T-cell (primary cell): ENCODE measurements at places on chromosomes 12 and 14.

GRCh38 chr12:93749515-93749914 lies 72.3 kb downstream of the CRADD start:
- no peak for DNase-seq

DNA sequence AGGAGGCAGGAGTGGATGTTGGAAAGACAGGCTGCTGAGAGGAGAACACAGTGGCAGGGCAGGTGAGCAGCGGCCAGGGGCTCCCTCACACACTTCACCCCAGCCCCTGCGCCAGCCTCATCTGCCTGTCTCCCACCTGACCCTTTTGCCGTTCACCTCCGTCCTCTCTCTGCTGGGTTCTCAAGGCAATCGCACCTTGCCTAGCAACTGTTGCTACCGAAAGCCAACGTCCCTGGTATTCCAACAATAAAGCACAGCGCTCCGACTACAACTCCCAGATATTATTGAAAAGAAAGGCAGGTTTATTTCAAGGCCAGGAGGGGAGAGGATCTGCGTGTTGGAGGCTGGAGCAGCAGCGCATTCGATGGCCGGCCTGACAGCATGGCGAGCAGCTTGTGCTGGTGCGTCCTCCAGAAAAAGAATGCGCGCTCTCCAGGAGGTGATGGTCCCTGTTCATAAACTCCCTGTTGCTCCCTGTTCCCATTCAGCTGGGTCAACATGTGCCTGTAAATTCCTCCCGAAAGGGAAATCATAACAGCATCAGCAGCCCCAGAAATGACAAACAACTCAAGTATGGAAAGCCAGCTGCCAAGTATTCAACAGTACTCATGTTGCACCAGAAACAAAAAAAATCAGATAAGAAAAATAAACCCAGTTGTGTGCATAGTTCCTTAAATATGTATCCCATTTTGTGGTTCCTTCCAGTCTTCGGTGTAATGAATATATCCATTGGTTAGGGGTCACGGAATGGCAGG lies 153.0 kb upstream of the DIO3 start:
- no peak for DNase-seq

GRCh38 chr12:74365178-74365964 lies 172.3 kb upstream of the ATXN7L3B start:
- DNase-seq, result no peak

DNA sequence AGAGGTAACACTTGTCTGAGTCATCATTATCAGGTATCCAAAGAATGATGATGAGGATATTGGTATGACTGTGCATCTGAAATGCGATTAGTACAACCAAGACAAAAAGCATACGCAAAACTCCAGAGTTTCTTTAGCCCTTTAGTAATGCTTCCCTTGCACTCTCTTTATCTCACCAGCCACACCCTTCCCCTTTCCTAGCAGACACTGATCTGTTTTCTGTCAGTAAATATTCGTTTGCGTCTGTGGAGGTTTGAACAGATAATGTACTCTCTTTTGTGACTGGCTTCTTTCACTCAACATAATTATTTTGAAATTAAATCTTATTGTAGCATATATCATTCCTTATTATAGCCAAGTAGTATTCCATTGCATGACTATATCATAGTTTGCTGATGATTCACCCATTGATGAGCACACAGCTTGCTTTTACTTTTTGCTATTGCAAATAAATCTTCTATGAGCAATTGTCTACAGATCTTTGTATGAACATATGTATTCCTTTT lies 775.7 kb downstream of the SLC6A15 start:
- no peak for DNase-seq

DNA sequence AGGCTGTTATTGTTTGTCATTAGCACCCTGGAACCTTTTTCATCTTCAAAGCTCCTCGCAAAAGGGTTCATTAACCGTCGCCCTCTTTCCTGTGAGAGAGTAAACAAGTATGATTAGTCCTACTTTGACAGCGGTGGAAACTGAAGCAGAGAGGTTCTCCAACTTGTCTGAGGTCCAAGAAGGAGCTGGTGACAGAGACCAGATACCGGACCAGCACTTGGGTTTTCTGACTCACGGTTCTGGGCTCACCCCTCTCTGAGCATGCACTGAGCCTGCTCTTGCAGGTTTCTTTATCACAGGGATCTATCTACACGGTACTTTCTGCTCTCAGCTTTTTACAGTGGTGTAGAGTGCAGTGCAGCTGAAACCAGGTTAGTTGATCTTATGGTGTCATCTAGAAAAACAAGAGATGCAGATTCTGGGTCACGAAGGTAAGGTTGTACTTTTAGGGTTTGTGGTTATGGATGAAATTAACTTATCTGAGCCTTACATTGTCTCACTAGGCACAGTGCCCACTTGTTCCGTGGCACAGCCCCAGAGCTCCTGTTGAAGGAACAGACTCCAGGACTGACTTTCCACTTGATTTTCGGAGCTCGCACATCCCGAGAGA lies 62.1 kb downstream of the PPP2R5C start:
- peak; percentile 67 for DNase-seq

DNA sequence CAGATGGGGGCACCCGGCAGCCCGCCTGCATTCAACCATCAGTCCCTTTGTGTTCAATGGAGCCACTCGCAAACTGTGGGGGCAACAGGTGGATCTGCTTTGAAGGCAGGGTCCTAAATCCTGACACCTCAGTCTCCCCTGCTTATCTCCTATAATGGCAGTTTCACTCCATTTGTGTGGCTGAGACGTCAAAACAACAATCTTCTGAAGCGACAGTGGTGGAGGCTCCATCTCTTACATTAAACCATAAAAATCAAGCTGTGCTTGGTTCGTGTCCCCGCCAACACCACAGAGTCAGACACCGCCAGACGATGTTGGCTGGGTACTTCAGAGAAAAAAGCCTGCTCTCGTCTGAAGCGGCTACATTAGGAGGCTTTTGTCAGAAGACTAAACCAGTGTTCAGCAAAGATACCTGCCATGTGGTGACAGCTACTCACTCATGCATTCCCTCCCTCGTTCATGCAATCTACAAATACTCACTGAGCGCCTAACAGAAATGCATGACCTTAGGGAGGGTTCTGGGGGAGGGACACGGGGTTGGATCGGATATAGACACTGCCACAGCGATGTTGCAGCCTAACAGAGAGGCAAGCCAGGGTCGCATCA lies 253.9 kb downstream of the FOXN3 start:
- no peak for DNase-seq

DNA sequence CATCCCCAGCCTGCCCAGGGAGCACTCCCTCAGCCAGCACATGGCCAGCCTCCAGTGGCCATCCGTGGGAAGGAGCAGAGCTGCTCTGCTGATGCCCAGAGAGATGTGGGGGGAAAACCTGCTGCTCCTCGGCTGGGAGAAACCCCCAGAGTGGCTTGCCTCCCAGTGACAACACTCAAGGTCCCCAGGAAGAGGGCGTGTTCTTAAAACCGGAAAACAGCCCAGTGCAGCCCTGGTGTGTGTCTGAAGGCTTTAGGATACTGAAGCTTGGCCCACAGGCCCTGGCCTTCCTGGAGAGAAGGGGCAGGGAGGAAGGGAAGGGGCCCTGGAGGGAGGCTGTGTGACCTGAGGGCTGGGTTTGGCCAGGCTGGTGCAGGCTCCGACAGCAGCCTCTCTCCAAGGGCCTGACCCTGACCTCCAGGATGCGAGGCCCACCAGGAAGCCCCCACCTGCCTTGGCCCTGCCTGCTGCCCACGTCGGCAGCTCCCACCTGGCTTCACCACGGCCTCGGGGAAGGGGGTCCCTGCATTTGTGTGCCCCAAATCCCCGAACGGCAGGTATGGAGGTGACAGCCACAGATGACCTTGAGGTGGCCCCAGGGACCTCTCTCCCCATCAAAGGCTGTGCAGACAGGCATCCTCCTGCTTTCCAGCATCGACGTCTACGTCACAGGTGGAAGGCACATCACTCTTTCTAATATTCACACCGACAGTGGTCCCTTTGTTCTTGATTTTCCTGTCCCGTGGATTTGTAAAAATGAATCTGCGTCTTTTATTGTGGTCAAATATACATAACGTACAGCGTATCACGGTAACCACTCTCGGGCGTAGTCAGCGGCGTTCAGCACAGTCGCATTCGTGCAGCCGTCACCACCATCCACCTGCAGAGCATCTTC lies 190.0 kb upstream of the C14orf180 start:
- peak; percentile 33 for DNase-seq

DNA sequence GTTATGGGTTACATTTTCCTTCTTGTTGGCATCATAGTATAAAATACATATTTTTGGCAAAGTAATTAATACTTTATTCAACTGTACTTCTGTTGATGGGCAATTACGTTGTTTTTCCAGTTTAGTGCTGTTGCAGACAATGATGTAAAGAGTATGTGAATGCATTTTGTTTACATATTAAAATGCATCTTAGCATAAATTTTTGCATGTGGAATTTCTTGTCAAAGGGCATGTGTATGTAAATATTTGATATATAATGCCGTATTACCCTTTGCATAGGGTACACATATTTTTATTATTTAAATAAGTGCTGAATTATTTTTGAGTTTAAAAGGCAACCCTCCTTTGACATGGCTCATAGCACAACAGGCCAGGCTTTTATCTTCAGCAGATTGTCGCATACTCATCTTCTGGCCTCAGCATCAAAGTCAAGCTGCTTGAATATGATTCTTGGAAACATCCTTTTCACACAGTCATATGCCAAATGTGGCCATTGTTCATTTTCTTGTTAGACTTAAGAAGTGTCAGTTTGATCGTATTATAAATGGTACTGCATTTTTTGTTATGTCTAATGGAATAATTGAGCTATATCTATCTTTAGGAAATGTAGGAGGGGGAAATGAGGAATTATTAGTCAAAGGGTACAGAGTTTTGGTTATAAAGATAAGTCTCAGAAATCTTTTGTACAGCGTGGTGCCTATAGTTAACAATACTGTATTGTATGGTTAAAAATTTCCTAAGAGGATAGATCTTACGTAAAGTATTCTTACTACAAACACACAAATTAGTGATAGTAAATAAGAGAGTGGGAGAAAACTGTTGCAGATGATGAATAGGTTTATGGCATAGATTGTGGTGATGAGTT lies 138.5 kb downstream of the FUT8 start:
- no peak for DNase-seq

DNA sequence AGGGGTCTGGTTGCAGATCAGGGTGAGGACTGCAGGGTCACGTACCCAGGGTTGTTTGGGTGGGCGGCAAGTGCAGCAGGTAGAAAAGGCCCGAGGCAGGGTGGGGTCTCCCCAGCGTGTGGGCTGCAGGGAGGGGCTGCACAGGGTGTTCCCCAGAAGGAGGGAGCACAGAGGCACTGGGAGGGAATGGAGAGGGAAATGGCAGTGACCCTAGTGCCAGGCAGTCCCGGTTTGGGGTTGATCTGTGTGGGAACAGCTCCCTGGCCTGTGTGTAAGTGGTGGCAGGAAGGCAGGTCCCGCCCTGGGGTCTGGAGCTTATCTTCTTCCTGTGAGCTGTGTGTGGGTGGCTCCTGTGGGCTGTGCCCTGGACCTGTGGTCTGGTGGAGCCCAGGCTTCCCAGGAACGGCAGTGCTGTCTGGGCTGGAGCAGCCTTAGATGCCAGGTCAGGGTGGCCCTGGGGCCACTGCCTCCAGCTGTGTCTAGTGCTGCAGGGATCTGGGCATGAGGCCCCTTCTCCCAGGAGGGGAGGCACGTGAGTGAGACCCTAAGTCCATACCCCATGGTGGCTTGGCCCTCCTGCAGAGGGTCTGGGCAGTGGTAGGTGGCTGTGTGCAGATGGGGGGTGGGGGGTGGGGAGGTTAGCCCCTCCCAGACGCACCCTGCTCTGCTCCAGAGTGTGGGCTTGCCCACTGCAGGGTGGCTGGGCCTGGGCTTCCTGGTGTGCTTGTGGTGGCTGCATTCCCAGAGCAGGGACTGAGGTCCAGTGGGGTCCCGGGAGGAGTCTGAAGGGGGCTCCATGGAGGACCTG lies 363.5 kb downstream of the TMEM121 start:
- no peak for DNase-seq

DNA sequence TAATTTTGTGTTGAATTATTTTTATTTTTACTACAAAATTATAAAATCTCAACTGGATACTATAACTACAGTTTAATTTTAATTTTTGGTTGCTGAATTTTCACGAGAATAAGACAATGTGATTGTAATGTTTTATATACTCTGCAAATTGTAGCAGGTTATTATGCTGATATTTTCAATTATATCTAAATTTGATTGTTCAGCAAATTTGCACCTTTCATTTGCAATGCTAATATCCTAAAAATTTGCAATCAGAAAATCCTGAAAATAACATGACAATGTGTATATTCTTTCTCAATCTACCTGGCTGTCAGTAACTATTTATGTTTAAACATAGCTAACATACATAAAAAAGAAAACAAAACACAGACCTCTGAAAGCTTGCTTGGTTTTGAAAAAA lies 932.2 kb upstream of the LRFN5 start:
- DNase-seq, result no peak

DNA sequence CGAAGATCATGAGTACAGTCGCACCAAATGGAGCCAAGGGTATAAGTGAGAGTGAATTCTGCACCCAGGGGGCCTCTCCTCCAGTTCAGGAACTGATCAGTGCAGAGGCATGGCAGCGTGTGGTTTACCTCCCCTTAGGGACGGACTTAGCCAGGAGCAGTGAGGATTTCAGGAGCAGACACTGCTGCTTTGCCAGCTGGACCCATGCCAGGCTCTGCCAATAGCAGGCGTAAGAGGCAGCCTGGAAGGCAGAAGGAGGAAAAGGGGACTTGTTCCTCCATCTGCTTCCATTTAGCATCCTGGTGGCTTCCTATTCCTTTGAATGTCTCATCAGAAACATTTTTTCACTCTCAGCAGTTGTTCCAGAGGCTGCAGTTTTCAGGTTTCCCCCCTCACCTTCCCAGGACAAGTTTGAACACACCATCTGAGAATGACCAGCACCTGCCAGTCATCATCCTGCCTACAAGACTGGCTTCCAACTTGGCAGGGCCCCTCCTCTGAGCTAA lies 137.0 kb upstream of the LMNTD1 start:
- no peak for DNase-seq

DNA sequence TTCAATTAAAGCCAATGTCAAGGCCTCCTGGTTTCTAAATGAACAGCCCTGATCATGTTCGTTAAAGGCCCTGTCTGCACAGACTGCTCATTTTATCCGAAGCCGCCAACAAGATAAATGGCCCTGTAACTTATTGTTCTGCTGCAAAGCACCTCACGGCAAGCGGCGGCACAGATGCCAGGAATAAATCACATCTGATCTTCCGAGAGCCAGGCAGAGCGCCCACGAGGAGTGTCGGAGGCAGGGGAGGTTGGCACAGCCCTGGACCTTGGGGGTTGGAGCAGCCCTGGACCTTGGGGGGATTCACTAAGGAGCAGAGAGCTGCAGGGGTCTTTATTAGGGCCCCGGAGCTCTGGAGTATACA lies 110.5 kb downstream of the SCARB1 start:
- no peak for DNase-seq

DNA sequence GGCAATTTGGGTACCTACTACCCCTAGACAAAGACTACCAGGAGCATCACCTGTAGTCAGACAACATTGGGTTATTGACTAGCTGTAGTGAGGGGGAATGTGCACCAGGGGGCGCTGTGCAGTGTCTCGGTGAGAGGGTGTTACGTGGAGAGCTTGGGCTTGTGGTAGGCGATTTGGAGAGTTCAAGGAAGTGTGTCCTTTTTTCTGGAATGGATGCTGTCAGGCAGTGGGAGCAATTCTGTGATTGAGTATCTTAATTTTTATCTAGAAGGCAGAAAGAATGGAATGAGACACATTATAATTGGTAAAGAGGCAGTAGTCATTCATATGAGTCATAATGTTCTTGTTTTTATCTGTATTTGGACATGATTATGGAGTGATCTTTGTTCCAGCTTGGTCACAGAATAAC lies 187.7 kb downstream of the GALC start:
- no peak for DNase-seq

- no peak for DNase-seq
These were observed 42.6 kb downstream of the LRTM2 start for GRCh38 chr12:1862973-1863372.
